ENCODE measurements at places on chromosomes 3 and 15.

DNA sequence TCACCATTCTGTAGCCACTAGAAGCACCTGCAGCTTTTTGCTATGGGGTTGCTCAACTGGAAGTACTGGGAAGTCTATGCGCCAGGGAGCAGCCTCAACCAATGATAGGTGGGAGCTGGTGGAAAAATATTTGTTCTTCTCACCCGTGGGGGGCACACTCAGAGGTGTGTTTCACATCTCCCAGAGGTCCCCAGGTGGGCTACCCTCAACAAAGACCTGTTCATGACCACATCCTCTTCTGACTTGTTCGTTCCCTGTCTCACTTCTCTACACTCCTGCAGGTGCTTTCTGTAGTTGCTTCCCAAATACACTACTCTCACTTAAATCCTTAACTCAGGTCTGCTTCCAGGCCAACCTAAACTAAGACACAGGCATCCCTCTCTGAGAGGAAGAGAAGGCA is 3.6 kb downstream of the CAMP start:
- no peak for DNase-seq

DNA sequence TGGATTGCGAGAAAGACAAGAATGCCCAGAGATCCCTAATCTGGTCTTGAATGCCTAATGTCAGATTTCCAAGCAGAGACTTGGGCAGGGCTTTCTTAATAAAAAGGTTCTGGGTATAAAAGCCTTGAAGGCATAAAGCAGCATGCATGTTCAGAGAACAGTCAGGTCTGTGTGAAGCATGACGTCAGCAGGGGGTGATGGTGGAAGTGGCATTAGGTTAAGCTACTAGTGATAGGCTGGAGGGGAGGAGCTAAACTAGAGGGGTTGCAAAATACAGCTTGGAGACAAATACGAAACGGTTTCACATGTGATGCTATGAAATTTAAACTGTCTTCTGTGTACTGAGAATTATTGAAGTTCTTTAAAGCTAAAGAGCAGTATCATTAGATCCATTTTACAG is 125.6 kb downstream of the VPS8 start:
- no peak for DNase-seq

DNA sequence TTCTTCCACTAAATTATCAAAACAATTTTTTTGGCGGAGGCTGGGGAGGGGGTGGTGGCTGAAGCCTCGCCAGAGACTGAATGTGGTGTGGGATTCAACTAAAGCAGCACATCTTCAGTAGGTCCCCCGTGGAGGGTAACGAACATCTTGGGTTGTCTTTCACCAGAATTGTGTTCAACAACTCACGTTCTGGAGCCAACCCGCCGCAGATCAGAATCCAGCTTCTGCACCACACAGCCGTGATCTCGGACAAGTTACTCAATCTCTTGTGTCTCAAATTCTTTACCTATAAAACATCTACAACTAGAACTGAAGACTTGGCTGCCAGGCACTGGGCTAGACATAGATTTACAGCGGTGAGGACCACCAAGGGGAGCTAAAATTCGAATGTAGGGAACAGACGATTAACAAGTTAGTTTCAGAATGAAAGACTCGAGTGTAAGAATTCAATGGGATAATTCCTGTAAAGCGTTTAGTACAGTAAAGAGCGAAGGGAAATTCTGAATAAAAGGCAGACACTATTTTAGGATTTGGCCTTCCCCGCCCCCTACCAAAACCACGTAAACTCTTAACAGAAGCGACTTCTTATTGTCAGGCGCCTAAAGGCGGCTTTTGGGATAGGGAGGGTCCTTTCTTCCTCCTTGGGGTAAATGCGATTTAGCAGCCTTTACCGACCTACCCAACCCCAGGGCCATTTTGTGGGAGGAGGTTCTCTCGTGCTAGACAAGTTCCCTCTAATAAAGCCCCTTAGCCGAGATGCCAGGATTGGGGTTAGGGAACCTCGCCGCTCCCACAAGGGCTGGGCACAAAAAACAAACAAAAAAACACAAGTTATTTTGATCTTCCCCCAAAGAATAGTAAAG is 697 bp upstream of the RAB5A start:
- no peak for DNase-seq

GRCh38 chr15:81959196-81959595 is 86.6 kb downstream of the MEX3B start:
- no peak for DNase-seq

DNA sequence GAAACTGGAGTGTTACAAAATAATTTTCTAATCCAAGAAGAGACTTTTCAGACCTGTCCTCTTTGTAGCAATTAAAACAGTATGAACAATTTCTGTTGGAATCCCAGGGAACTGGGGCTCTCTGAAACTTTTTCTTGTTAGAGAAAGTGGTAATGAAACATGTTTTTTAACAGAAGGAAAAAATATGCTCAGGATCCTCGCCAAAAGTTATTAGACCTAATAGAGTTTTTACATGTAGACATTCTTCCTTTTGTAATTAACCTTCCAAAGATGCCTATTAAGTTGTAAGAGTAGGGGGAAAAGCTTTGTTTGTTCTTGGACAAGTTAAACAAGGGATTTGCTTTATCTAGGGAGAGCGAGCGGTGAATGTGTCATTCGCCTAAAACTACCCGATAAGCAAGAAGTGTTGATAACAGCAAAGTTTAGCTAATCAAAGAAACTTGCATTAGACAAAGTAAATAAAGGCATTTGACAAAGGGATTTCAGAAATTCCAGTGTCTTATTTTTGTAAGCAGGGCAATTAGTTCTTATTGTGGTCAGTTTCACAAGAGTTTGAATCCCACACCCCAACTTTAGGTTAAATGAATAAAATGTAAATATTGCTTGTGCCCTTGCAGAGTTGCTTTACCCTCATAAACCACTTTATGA is 2.3 kb downstream of the RARB start:
- DNase-seq = no peak

- no peak for DNase-seq
These were observed 294.2 kb upstream of the SEMA6D start for GRCh38 chr15:47422881-47423665.

GRCh38 chr3:67883766-67884165 is 229.4 kb upstream of the SUCLG2 start:
- no peak for DNase-seq

All from NCI-H2107 (cell line).